ENCODE measurements at places on chromosomes 6 and 20.

DNA sequence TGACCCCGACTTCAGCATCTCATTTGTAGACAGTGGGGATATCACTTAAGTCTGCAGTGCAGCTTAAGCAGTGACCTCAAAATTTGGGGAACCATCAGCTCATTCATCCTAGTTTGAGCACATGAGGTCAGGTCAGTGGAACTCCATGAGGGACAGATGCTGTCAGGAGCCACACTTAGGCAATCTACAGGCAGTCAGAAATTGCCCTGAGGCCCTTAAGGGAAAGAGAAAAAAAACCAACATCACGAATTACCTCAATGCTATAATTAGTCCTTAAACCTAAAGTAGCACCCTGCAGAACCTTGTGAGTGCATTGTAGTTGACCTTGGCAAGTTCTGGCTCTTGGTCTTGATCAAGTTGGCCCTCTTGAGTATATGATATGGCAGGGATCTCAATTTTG lies 21.1 kb downstream of the TMEM74B start:
- no peak for DNase-seq

- peak; percentile 46 for DNase-seq
These were observed 14.9 kb downstream of the BPIFA1 start for GRCh38 chr20:33250666-33251065.

- no peak for DNase-seq
These were observed 90.9 kb upstream of the LGSN start for GRCh38 chr6:63410435-63411426.

- no peak for DNase-seq
These were observed 16.4 kb upstream of the CYP24A1 start for GRCh38 chr20:54190217-54190616.

GRCh38 chr20:58293453-58293852 lies 16.1 kb upstream of the RAB22A start:
- DNase-seq = peak; percentile 51
